ENCODE measurements at places on chromosomes 13 and 19. TPM values are rescaled to one million over a fixed set of nuclear protein-coding genes. Genes with fewer than 3 reads are reported as not detected.

DNA sequence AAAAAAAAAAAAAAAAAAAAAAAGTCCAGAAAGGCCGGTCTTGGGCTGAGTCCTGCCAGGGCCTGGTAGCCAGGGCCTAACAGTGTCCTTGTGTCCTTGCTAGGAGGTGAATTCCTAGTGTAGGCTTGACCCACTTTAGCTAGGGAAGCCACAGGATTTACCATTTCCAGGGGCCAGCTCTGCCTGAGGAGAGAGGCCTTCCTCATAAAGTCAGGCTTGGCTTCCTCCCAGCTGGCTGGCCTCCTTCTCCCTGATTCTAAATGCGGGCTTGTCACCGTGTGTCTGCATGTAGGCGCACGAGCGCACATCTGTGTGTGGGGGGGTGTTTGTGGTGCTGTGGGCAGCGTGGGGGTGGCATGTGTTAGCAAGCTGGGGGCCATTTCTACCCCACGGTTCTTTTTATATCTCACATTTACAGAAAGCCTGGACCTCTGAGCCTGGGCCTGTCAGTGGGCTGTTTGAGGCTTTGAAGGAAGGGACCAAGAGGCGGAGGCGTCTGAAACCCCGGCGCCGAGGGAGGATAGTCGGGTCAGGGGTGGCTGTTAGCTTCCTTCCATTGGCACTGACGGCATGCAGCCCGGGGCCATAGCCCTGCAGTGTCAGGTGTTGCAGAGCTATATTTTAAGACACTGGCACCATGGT is 31.7 kb downstream of the IER2 start:
- DNase-seq = peak; percentile 49

DNA sequence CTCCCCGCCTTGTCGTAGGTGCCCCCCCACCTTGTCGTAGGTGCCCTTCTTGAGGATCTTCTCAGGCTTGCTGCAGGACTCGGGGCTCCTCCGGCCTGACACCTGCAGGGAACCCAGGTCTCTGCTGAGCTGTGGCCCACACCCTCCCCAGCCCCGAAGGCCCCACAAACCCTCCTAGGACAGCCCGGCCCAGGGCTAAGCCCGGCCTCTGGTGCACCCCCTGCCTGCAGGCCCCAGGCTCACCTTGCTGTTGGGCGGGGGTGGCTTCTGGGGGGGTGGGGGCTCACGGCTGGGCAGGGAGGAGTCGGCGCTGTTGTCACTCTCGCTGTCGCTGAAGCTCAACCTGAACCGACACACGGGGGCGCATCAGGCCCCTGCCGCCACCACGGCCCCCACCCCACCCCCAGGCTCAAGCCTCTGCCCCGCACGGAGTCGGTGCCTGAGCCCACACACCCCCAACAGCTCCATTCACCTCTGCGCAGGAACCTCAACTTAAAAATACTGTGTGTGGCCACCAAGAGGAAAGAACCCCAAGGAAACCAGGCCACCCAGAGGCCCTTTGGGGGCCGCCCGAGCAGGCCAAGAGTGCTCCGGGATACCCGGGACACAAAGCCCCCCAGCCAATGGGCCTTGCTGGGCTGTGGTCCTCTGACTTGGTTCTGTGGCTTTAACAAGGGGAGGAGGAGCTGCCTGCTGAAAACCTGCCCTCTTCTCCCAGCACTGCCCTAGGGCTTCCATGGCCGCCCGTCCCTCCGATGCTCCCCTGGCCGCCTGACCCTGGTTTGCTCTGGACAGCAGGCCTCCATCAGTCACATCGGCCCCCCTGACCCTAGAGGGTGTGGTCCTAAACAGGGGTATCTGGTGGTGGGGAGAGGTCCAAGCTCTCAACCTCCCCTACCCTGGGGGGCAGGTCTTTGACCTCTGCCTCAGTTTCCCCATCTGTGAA is 65.8 kb downstream of the MLLT1 start:
- no peak for DNase-seq

DNA sequence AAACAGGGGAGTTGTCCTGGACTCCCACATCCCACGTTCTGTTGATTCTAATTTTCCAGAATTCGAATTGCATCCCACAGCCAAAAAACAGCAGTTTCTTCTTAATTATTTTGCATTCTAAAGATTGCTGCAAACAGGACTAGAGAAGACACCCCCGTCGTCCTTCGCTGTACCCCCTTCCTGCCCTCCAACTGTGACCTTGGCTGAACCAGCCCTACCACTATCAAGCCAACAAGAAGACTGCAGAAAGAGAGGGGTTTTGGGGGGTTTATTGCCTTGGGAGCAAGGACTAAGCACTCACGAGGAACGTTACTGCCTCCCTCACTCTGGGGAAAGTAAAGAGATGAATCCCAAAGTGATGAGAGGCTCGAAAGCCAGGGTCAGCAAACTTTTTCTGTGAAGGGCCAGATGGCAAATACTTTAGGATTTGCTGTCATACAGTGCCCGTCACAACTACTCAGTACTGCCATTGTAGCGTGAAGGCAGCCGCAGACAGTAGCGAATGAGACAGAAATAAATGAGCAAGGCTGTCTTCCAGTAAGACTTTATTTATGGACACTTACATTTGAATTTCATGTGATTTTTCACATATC is 32.5 kb upstream of the KATNAL1 start:
- DNase-seq = no peak

GRCh38 chr13:40485611-40486517 is 180.6 kb downstream of the FOXO1 start:
- no peak for DNase-seq

- DNase-seq = no peak
These were observed 6.7 kb upstream of the CYP4F12 start for GRCh38 chr19:15666186-15666585.

DNA sequence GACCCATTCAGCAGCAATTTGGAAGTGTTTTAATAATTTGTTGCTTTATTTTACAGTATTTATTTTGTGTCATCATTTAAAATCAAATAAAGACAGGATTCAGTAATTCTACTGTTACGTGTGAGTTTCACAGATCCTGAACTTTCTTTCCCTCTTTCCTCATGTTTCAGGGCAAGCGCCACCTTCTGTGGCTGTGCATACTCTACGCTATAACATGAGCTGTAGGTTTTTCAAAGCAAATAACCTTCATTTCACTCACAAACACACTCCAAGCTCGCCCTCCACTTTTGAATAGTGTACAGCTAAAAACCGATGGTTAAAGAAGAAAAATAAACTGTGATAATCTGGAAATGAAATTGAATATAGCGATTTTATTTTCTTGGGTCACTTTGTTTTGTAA is 753.3 kb downstream of the OLFM4 start:
- peak; percentile 22 for DNase-seq

The ZNF66 gene
- polyA plus RNA-seq = 10.5 TPM

GRCh38 chr19:8662263-8662662 is 31.8 kb downstream of the NFILZ start:
- no peak for DNase-seq

DNA sequence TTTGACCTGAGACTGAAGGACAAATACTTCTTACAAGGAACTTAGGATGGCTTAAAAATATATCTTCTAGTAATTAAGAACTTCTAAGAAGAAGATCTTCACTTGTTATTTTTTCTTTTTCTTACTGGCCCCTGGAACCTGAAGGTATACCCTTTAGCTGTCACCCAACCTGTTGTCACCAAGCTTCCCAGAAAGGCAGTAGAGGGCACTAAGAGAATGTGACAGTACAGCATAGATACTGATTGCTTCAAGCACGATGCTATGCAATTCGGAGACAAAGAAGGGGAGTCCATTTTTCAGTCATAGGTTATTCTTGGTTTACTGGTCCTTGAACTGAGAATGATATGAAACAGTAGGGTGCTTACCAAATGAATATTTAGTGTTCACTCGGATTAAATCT is 208.3 kb upstream of the PCDH9 start:
- no peak for DNase-seq

DNA sequence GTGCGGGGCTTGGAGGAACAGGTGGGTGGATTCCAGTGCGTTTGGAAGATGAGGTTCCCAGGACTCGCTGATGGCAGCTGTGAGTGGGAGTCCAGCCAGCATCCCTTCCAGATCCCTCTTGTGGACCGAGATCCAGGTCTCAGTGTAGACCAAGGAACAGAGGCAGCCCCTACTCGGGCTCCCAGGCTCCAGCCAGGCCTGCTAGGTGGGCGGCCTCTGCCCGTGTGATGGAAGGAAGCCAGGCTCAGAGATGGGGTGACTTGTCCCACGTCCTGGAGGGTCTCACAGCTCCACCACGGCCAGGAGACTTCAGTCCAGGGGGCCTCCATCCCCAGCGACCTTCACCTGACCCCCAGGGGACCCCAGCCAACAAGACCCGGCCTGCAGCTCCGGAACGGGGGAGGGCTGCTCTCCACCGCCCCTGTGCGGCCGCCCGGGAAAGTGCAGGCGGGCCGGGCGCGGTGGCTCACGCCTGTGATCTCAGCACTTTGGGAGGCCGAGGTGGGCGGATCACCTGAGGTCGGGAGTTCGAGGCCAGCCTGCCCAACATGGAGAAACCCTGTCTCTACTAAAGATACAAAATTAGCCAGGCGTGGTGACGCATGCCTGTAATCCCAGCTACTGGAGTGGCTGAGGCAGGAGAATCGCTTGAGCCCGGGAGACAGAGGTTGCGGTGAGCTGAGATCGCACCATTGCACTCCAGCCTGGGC is 729 bp upstream of the MADCAM1 start:
- DNase-seq = no peak

The FGF21 gene
- not detected for polyA plus RNA-seq

DNA sequence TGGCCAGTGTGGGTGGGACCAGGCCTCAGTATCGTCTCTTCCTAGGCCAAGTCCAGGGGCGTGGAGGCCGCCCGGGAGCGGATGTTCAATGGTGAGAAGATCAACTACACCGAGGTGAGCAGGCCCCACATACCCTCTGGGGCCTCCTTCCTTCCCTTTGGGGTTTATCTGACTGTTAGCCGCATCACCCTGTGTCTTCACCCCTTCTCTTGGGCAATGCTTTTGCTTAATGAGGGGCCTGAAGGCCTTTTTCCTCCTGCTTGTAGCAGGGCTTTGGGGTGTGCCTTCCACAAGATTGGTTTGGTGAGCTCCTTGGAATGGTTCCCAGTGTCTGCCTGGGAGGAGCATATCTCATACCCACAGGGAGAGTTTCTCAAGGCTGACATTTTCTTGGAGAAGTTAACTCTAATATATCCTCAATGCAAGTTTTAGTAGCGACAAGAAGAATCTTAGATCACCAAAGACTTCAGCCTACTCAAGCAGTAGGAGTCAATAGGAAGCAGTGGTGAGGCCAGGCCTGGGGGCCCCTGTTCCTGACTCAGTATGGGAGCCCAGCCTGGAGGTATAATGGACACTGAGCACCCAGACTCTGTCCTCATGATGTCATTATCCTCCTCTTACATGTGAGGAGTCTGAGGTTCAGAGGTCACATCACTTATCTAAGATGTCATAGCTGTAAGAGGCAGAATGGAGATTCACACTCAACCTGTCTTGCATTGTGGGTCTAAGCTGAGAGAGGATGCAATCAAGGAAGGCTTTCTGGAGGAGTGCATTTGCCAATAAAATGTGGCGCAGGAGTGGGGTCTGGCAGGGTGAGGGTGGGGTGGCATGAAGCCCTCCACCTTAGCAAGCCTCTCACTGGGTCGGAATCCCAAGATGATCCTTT is 2.0 kb downstream of the GPI start:
- no peak for DNase-seq

- DNase-seq = no peak
These were observed 135.9 kb upstream of the TMTC4 start for GRCh38 chr13:100810481-100810880.

GRCh38 chr19:43721469-43722048 is 5.7 kb downstream of the IRGC start:
- no peak for DNase-seq

- peak; percentile 78 for DNase-seq
These were observed 1.5 kb upstream of the ELOF1 start for GRCh38 chr19:11560404-11561051.

GRCh38 chr13:37345391-37345790 is 239.9 kb upstream of the CSNK1A1L start:
- no peak for DNase-seq
